Activated CD4-positive, alpha-beta T cell treated with anti-CD3 and anti-CD28 coated beads, Interleukin-2, amount 10 ng/mL, durations not matched to agents 7 days and 5 days (primary cell): ENCODE measurements at places on chromosomes 12 and 14.

DNA sequence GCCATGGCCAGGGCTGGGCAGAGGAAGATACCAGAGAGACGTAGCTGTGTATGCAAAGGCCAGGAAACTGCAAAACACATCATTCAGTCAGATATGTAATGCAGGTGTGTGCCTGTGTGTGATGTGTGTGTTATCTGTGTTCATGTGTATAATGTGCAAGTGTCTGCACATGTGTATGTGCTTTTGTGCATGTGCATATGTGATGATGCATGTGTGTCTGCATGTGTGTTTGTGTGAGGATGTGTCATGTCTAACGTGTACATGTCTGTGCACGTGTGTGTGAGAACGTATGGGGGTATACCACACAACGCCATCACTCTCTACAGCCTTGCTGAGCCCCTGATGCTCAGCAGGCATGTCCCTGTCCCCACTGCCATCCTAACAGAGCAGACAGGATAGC is 9.7 kb downstream of the DIO3 start:
- DNase-seq, result no peak

DNA sequence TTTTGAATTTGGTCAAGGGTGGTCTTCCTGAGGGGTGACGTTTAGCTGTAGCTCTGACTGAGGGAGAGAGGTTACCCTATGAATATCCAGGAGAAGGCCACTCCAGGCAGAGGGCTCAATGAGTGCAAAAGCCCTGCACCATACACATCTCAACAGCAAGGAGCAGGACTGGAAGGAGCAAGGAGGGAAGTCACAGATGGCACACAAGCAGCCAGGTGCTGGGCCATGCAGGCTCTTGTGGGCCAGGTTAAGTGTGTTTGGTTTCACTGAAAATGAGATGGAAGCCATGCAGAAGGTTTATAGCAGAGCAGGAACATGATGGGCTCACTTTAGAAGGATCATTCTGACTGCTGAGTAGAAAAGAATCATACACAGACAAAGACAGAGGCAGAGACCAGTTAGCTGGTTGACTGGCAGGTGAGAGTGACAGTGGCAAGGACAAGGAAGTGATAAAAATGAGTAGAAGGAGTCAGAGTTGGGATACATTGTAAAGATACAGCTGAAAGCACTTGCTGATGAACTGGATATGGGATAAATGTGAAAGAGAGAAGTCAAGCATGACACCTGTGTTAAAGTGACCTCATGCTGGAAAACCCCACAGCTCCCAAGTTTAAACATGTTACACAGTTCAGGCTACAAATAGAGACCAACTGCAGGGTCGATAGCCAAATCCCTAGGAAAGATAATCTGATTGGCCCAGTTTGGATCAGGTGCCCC is 81.2 kb downstream of the PRKD1 start:
- DNase-seq, result no peak

DNA sequence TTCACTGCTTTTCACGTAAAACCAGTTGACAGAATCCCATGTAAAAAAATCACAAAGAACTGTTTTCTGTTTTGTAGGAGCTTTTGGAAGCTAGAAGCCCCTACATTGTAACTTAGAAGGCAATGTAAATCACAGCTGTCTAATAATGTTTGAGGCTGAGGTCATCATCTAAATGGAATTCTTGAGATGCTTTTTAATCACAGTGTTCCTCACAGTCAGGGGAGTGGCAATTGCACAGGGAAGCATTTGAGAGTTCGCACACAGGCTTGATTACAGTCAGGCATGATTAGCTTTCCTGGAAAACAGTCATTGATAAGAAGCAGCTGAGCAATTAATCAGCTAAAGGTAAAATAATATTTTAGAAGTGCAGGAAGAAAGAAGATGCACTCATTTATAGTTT is 2.9 kb downstream of the SLC17A8 start:
- no peak for DNase-seq

GRCh38 chr14:101047326-101047725 is 143.8 kb upstream of the RTL1 start:
- no peak for DNase-seq

DNA sequence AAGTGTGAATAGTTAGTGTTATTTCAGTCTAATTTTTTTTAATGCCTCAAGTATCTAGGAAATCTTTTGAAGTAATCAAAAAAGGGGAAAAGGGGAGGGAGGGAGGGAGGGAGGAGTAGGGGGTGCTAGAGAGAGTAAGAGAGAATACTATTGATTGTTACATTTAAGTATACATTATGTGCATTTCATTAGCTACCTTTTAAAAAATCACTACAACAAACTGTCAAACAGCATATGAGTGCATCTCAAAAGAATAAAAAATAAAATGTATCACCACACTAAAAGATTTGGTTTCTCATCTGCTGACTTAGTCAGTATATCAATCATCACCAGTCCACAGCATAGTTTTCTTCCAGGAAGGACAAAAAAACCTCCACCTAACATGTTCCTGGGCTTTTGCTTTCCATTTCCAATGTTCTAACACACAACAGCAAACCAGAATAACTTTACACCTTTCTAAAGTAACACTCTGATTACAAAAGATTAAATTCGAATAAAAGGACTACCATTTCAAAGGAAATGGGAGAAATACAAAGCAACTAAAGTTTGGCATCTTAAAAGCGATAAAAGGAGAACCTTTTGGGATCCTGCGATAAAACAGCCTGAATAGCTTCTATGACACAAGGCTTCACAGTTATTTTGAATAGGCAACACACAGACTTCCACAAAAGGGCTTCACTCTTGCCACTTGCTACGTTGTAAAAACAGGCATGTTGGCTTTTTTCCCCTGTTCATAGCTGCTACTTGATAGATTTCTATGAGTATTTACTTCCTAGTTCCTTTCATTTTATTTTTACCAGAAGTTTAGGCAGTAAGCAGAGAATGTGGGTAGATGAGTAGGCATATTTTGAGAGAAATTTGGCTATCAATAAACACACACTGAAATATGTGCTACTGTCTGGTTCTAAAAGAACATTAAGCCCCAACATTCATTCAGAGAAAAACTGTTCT is 160.9 kb downstream of the EPS8 start:
- DNase-seq, result no peak

DNA sequence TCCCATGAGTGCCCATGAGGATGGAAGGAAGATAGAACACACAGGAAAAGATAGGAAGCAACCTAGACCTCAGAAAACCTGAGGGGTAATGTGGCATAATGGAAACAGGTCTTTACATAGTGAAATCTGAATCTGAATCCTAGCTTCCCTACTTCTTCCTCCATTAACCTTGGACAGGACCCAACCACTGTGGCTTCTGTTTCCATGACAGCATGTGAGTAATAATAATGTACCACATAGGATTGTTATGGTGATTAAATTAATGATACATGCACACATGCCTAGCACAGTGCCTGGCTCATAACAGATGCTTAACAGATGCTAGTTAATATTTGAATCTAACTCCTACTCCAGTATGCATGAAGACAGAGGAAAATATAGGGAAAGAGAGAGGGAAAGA is 11.2 kb downstream of the TTC9 start:
- DNase-seq, result no peak

DNA sequence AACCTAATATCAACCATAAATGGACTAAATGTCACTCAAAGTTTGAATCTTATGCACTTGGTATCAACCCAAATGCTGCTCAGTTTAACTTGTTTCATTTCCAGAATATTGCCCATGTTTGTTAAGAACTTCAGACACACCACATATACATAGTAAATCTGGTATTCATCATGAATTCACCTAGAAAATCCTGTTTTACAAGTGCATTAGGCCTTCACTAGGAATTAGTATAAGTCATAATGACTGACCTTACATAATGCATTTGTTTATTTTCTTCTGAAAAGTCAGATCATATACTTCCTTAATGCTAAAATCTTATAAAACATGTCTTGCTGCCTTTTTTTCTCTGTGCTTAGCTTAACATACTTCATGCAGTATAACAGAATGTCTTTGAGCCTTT is 66.1 kb downstream of the ABCD2 start:
- no peak for DNase-seq
